Tracheal epithelial cell (primary cell): ENCODE measurements at places on chromosomes 7 and 10. TPM values are rescaled to one million over a fixed set of nuclear protein-coding genes. Genes with fewer than 3 reads are reported as not detected.

SLC29A4 gene
- 8.7 and 11.6 TPM in 2 replicates for total RNA-seq

SCIN gene
- total RNA-seq: 0.21 and 5.3 TPM in 2 replicates

TMEM120A gene
- total RNA-seq: 14.5 and 27.3 TPM in 2 replicates

ITGA8 gene
- not detected in 2 replicates for total RNA-seq

OR2A12 gene
- under 0.01 TPM in 1 of 2 replicates, not detected in the other for total RNA-seq

MINPP1 gene
- total RNA-seq: 21.9 and 38.8 TPM in 2 replicates

CALHM1 gene
- not detected in 2 replicates for total RNA-seq

CFAP43 gene
- total RNA-seq: 0.21 and 0.48 TPM in 2 replicates

SORCS1 gene
- not detected in 2 replicates for total RNA-seq

FANK1 gene
- 1.7 and 7.5 TPM in 2 replicates for total RNA-seq

KLLN gene
- 0.24 and 0.64 TPM in 2 replicates for total RNA-seq

NKX1-2 gene
- total RNA-seq: 1.5 and 2.2 TPM in 2 replicates

HNRNPF gene
- 269 and 280 TPM in 2 replicates for total RNA-seq

ZNF786 gene
- 4.3 and 7.7 TPM in 2 replicates for total RNA-seq

LEP gene
- total RNA-seq: 0.21 and 0.24 TPM in 2 replicates

WNT8B gene
- total RNA-seq: not detected in 2 replicates

INPP5A gene
- 16.9 and 18.5 TPM in 2 replicates for total RNA-seq

GATA3 gene
- total RNA-seq: under 0.01 TPM in 2 replicates

GPR15LG gene
- 3.4 TPM in 2 replicates for total RNA-seq

PNLIPRP3 gene
- total RNA-seq: 13.0 and 68.0 TPM in 2 replicates

ZCCHC24 gene
- 0.96 and 1.5 TPM in 2 replicates for total RNA-seq

ABCA13 gene
- 0.24 and 1.5 TPM in 2 replicates for total RNA-seq

SPDYE2B gene
- total RNA-seq: not detected in 2 replicates

SMURF1 gene
- total RNA-seq: 47.3 and 55.2 TPM in 2 replicates

TUBAL3 gene
- 0.72 TPM in 1 of 2 replicates, not detected in the other for total RNA-seq

PGAM2 gene
- total RNA-seq: 1.3 TPM in 1 of 2 replicates, not detected in the other

LHFPL3 gene
- total RNA-seq: not detected in 2 replicates

PPP1R3C gene
- 6.0 and 16.9 TPM in 2 replicates for total RNA-seq
